ENCODE measurements at places on chromosomes 7 and 10. TPM values are rescaled to one million over a fixed set of nuclear protein-coding genes. Genes with fewer than 3 reads are reported as not detected.

- H3K4me3 ChIP-seq: no peak overlapping the region
- H3K4me1 ChIP-seq: no peaks in the 10 kb centered on the region
- no peak for DNase-seq
- H3K27ac ChIP-seq: no peak overlapping the region
- H3K36me3 ChIP-seq: no peaks in the 10 kb centered on the region
Measured at GRCh38 chr10:10684972-10685371, 332.7 kb upstream of the CELF2 start.

GRCh38 chr10:46227936-46228562 is 58.7 kb upstream of the ANTXRL start:
- H3K4me3 ChIP-seq: no peak overlapping the region
- no peaks in the 10 kb centered on the region for H3K36me3 ChIP-seq
- peaks cover 3% of the 10 kb centered on the region for H3K27me3 ChIP-seq
- no peak overlapping the region for H3K27ac ChIP-seq

DNA sequence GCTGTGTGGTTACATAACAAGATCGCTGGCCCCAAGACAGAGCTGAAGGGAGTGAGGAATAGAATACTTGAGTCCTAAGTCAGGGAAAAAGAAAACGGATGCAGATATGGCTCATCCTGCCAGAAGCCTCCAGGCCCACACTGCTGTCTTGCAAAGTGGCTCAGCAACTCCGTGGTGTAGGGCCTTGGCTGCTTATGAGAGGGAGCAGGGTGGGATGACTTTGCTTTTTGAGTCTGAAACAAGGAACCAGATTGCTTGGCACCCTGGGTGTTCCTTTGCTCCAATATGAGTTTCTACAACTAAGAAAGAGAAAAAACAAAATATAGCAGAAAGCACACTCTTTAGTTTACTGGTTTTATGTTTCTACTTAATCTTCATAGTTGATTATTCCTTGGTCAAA is 193.8 kb upstream of the WDR11 start:
- H3K27me3 ChIP-seq: no peaks in the 10 kb centered on the region
- no peak overlapping the region for H3K27ac ChIP-seq
- H3K4me1 ChIP-seq: no peaks in the 10 kb centered on the region
- no peak for DNase-seq

GRCh38 chr7:148299350-148300276 is 291.0 kb upstream of the C7orf33 start:
- peaks cover 5% of the 10 kb centered on the region for H3K4me1 ChIP-seq
- no peak overlapping the region for H3K4me3 ChIP-seq

BICC1 gene
- 23.8 TPM for total RNA-seq

DNA sequence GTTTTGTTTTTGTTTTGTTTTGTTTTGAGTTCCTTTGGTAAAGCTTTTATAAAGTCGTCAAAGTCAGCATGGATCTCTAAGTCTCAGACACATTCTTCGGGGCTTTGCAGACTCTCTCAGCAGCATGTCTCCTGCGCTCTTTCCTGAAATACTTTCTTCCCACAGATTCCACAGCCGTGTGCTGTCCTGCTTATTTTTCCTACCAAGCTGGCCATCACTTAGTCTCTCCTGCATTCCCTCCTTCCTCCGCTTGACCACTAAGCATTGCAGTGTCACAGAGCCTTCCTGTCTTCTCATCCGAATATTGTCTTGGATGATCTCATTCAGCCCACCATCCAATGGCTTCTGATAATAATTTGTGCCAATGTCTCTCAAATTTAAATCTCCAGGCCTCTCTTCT is 434.3 kb upstream of the C7orf33 start:
- DNase-seq: no peak
- H3K4me3 ChIP-seq: no peak overlapping the region
- H3K36me3 ChIP-seq: no peaks in the 10 kb centered on the region
- H3K27me3 ChIP-seq: no peaks in the 10 kb centered on the region

- no peak overlapping the region for H3K4me3 ChIP-seq
- peaks cover 32% of the 10 kb centered on the region for H3K36me3 ChIP-seq
- H3K27ac ChIP-seq: no peak overlapping the region
- peaks cover 61% of the 10 kb centered on the region for H3K4me1 ChIP-seq
- H3K27me3 ChIP-seq: no peaks in the 10 kb centered on the region
Measured at GRCh38 chr7:2199956-2200583, 32.7 kb downstream of the MAD1L1 start.

- H3K27ac ChIP-seq: no peak overlapping the region
- no peaks in the 10 kb centered on the region for H3K4me1 ChIP-seq
- H3K4me3 ChIP-seq: no peak overlapping the region
- no peaks in the 10 kb centered on the region for H3K27me3 ChIP-seq
- no peaks in the 10 kb centered on the region for H3K36me3 ChIP-seq
Measured at GRCh38 chr7:130951976-130952876, 218.2 kb upstream of the KLF14 start.

STEAP4 gene
- total RNA-seq: 4.8 TPM

- DNase-seq: no peak
- H3K27ac ChIP-seq: peak overlapping the region; percentile 20
Measured at GRCh38 chr7:129898502-129899160, 54.1 kb downstream of the UBE2H start.

- H3K27ac ChIP-seq: no peak overlapping the region
- DNase-seq: no peak
- H3K4me1 ChIP-seq: no peaks in the 10 kb centered on the region
- no peak overlapping the region for H3K4me3 ChIP-seq
Measured at GRCh38 chr7:51823437-51823836, 506.8 kb upstream of the COBL start.

DNA sequence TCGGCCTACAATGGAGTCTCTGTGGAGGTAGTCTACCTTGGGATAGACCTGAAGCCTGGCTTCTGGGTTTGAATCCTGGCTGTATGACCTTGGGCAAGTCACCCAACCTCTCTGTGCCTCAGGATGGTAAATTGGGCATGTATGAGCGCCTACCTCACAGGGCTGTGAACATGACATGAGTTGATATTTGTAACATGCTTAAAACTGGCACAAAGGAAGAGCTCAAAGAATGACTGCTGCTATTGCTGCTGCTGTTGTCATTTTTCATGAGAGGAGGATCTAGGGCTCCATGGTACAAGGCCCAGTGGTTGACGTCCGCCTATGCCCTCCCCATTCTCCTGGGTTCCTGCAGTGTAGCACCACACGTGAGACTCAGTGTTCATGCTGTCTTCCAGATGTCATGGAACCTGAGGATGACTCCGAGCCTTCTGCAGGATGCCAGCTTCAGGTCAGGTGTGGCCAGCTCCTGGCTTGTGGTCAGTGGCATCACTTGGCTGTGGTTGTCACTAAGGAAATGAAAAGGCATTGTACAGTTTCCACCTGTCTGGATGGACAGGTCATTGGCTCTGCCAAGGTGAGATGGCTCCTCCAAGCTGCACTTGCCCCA is 95.0 kb downstream of the WDFY4 start:
- no peak overlapping the region for H3K4me3 ChIP-seq
- no peak overlapping the region for H3K27ac ChIP-seq
- no peak for DNase-seq
- H3K27me3 ChIP-seq: no peaks in the 10 kb centered on the region
- peaks cover 5% of the 10 kb centered on the region for H3K4me1 ChIP-seq

- no peak for DNase-seq
- H3K36me3 ChIP-seq: no peaks in the 10 kb centered on the region
- no peak overlapping the region for H3K27ac ChIP-seq
- no peak overlapping the region for H3K4me3 ChIP-seq
Measured at GRCh38 chr7:52168085-52168484, 851.5 kb upstream of the COBL start.

DNA sequence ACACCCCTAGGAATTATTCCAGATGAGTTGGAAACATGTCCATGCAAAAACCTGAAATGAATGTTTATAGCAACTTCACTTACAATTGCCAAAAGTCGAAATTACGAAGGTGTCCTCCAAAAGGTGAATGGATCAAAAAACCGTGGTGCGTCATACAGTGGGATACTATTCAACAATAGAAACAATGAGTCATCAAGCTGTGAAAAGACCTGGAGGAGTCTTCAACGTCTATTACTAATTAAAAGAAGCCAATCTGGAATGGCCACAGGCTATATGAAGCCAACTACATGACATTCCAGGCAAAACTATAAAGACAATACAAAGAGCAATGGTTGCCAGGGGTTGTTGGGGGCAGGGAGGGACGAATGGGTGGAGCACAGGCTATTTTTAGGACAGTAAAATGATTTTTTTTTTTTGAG is 12.6 kb upstream of the PPP2R2D start:
- no peak overlapping the region for H3K4me3 ChIP-seq
- H3K36me3 ChIP-seq: no peaks in the 10 kb centered on the region
- DNase-seq: no peak
- H3K4me1 ChIP-seq: no peaks in the 10 kb centered on the region
- no peak overlapping the region for H3K27ac ChIP-seq

DNA sequence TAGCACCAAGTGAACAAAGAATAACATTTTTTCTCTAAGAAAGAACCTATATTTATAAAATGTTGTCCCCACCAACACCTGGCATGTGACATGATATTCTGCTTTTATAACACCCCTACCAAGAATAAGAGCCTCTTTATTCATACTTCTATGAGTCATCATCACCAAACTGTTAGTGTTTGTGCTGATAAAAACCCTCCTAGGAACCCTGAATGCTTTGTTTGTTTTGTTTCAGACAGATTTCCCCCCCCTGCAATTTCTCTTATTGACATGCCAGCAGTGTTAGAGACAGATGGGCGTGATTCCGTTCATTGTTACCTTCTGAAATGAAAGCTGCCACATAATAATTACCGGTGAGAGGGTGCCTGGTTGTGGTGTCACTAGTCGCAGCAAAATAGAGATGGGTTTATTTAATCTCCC is 651.1 kb downstream of the SORCS1 start:
- H3K27ac ChIP-seq: no peak overlapping the region
- no peak overlapping the region for H3K4me3 ChIP-seq
- no peaks in the 10 kb centered on the region for H3K27me3 ChIP-seq
